Upper lobe of left lung (tissue), 6 donors: ENCODE measurements at places on chromosomes 4 and X. TPM values are rescaled to one million over a fixed set of nuclear protein-coding genes. Genes with fewer than 3 reads are reported as not detected.

GRCh38 chr4:11585506-11585905 lies 156.8 kb upstream of the HS3ST1 start:
- DNase-seq, result no peak

DNA sequence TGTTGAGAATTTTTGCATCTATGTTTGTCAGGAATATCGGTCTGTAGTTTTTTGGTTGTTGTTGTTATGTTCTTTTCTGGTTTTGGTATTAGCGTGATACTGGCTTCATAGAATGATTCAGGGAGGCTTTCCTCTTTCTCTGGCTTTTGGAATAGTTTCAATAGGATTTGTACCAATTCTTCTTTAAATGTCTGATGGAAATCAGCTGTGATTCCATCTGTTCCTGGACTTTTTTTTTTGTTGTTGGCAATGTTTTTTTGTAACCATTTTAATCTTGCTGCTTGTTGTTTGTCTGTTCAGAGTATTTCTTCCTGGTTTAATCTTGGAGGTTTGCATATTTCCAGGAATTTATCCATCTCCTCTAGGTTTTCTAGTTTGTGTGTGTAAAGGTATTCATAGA lies 81.5 kb upstream of the GK2 start:
- DNase-seq, result no peak

DNA sequence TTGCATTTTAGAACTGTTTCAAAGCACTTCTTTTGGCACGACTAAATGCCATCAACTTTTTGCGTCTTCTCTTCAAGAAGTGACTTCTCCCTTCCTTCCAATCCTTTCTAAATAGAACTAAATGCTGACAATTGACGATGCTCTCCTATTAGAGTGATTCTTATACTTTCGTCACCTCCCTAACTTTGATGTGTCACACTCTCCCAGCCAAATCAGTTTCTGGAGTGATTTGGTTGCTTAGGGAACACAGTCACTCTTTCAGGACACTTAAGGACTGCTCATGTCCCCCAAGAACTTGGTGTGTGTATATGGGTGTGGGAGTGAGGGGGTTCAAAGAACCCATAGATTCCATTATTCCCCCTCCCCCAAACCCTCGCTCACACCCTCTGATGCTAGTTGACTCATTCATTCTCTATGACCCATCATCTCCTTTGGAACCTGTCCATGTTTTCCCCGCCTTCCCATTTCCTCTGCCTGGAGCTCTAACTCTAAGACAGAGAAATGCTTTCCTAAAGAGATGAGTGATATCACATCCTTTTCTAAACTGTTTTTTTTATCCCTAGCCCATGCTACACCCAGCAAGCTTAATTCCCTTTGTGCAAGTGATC lies 26.8 kb upstream of the AREG start:
- no peak for DNase-seq

GRCh38 chr4:80306260-80306659 lies 29.3 kb upstream of the CFAP299 start:
- DNase-seq, result no peak

DNA sequence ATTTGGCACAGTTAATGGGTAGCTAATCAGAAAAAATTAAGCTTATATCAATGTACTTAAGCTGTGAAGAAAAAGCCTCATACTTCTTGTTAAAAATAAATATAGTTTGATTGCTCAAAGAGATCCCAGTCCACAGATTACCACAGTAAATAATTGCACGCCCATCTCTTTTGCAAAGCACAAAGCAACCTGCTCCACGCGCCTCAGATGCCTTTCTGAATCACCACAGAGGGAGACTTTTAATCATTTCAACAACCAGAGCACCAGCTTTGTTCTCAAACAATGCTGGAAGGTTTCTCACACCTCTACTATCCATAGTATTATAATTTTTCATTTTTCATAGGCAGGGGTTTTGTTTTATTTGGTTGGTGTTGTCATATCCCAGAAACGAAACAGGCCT lies 338.6 kb upstream of the MAGEB2 start:
- no peak for DNase-seq

DNA sequence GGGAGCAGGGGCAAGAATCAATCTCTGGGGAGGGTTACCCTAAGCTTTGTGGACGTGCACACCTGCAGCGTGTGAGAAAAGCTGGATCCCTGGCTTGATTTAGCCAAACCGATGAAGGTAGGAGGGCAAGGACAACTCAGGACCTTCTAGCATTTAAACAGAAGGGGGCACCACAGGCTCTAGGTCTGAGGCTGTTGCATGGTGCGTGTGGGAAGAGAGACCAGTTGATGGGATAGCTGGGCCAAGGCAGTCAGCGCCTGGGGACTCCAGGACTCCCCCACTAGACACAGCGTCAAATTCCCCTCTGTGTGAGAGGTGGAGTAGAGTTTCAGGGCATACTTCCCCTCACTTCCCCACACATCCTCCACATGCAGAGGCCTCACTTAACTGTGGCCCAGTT lies 4.3 kb downstream of the GABRQ start:
- no peak for DNase-seq

DNA sequence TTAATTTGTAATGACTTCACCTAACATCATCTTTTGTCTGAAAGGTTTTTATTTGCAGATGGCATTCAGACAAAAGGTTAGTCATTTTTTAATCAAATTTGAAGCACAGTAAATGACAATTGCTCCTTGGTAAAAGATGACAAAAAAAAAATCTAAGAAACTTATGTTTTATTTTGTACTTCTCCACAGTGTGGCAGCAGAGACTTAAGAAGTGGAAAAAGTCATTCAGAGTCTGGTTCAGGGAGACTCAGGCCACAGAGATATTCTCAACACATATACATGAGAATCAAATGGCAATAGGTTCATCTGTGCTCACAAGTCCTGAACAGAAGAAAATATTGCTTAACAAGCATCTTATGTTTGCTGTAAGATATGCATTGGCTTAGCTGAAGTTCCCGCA lies 436.2 kb downstream of the KCNIP4 start:
- DNase-seq, result no peak

GRCh38 chr4:123579961-123580360 lies 183.4 kb downstream of the SPRY1 start:
- no peak for DNase-seq

DNA sequence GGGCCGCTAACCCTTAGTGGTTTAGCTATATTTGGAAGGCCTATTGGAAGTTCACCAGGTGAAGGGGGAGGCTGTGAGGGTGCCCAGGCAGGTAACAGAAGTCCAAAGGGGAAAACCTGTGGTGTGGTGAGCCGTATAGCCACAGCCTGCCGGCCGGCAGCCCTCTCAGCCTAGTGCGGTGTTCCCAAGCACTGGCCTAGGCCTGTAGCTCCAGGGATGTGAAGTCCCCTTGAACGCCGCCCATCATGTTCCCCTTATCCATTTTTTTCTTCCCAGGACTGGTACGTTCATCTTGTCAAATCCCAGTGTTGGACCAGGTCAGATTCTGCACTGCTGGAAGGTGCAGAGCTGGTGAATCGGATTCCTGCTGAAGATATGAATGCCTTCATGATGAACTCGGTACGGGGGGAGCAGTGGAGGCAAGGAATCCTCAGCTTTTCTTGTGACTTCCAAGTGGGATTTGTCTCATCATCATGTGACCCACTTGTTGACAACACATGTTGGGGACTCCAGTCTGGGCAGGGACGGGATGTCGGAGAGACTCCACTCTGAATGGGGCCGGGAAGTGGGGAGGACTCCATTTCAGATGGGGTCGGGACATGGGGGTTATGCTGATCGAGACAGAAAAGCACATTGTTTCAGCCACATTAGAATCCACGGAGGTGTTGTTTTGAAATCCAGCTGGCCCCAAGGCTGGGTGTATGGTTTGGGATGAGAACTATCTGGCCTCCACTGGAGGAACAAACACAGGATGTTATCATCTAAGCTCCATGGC lies 39.2 kb upstream of the MSANTD1 start:
- DNase-seq, result no peak

- DNase-seq, result no peak
Measured at GRCh38 chrX:5936438-5936837, 292.2 kb downstream of the NLGN4X start.

DNA sequence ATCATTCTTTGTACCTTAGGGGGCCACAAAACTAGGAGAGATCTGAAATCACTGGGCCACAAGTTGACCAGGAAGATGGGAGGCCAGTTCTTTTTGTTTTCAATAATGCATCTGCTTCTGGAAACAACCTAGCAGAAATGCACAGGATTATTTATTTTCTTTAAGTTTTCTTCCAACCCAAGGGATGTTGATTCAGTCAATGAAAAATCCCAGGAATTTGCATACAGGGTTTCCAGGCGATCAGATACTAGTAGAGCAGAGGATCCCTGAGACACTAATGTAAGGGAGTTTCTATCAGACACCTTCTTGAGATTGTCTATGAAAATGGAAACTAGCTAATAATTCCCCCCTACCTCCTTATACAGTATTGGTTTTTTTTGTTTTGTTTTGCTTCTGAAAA lies 7.4 kb downstream of the ATOH1 start:
- DNase-seq, result no peak

- DNase-seq, result no peak
Measured at GRCh38 chrX:39309721-39310152, 508.5 kb downstream of the MID1IP1 start.

GRCh38 chr4:48777739-48778138 lies 2.3 kb downstream of the FRYL start:
- no peak for DNase-seq

DNA sequence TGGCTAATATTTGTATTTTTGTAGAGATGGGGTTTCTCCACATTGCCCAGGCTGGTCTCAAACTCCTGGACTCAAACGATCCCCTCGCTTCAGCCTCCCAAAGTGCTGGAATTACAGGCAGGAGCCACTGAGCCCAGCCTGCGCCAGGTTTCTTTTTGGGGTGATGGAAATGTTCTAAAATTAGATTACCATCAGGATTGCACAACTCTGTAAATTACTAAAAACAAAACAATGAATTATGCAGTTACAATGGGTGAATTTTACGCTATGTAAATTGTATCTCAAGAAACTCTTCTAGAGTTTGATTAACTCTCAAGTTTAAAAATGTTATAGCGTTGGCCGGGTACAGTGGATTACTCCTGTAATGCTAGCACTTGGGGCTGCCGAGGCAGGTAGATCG lies 118.9 kb upstream of the TBL1X start:
- DNase-seq, result no peak

DNA sequence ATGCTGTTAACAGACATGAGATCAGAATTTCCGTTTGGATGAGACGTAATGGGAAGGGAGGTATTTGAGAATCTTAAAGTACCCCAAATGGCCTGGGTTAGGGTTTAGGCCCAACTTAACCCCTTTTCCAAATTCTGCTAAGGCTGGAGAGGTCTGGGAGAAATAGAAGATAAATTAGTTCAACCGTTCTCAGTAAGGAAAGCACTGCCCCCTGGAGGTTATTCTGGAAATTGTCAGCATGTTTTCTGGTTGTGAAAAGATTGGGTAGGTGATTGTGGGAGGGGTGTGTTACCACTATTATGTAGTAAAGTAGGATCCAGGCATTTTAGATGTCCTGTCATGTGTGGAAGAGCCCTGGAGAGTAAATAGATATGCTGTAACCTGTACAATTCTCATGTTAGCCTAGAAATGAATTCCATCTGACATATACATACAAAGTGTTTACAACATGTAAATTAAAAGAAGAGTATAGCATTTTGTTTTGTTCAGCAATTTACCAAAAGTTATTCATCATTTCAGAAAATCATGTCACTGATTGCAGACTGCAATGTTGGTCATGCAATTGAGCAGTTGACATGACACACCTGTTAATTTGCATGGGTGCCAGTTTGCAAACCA lies 26.8 kb upstream of the GRXCR1 start:
- peak; percentile 37 for DNase-seq

DNA sequence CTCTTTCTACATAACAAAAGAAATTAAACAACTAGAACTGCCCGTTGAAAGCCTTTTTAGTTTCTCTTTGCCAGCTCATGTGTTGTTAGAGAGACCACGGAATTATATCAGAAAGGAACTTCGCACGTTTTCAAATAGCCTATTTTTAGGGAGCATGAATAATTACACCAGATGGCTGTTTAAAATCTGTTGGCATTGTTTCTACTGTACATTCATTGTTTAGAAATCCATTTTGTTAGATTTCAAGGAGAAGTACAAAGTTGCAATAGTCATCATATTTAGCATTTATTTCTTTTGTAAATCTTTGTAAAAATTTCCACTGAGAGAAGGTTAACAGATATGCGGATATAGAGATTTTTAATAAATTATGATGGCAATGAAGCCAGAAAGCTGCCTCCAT lies 403.0 kb upstream of the HS3ST1 start:
- DNase-seq, result no peak

RTL3 gene
- total RNA-seq, result 0.31 TPM

WAS gene
- total RNA-seq, result 41.2 TPM

RBMXL3 gene
- not detected for total RNA-seq

TFE3 gene
- 99.7 TPM for total RNA-seq
